A549 treated with CORT108297 at 1 μM for 4 hours (cell line): ENCODE measurements at places on chromosomes 1 and 21. TPM values are rescaled to one million over a fixed set of nuclear protein-coding genes. Genes with fewer than 3 reads are reported as not detected.

The VTCN1 gene
- total RNA-seq = 0.05 to 0.10 TPM (median 0.07 TPM) in 4 of 5 replicates, not detected in the other

The CHD5 gene
- total RNA-seq = 0.76 to 1.3 TPM (median 0.83 TPM) in 5 replicates

The TMIGD3 gene
- not detected in 5 replicates for total RNA-seq

The SPRR2F gene
- not detected in 5 replicates for total RNA-seq

The ELF3 gene
- 183 to 288 TPM (median 257 TPM) in 5 replicates for total RNA-seq

The OR2T35 gene
- total RNA-seq = not detected in 5 replicates

The AVPR1B gene
- total RNA-seq = not detected in 5 replicates

The PRKCZ gene
- 8.6 to 10.5 TPM (median 9.5 TPM) in 5 replicates for total RNA-seq
